ENCODE measurements at places on chromosomes 3 and 15.

DNA sequence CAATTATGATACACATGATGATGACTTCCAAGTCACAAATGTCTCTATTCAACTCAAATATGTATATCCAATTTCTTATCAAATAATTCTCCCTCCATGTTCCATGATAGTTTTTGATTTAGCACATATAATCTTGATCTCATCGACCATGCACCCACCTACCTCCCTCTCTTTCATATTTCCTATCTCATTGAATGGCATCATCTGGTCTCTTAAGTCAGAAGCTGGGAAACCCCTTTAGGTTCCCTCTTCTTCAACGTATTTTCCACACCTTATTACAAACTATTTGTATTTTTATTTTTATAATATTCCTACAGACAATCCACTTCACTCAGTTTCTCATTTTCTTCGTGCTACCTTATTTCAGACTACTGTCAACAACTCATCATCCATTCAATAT lies 56.9 kb upstream of the DPH6 start:
- no peak for DNase-seq

- DNase-seq: no peak
Observed at GRCh38 chr15:101669744-101670143, 17.6 kb upstream of the TM2D3 start.

DNA sequence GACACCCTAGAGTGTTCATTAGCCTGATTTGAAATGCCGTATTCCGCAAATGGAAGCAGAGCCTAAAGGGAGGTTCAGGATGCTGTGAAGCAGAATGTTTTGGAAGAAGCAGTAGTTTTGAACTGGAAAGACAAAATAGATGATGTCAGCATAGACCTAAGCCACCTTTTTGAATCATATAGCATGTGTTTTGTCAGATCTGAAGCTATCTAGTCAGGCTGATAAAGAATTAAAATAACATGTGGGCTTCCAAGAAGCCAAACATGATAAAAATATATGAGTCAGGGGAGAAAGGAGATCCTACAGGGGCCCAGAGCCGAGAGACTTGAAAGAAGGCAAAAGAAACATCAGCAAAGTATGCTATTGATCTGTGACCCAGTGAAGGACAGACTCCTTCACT lies 47.2 kb upstream of the RASA2 start:
- no peak for DNase-seq

- DNase-seq: no peak
Observed at GRCh38 chr3:114076711-114077110, 20.2 kb downstream of the QTRT2 start.

- DNase-seq: no peak
Observed at GRCh38 chr15:52727815-52728214, 48.6 kb upstream of the ATOSA start.

GRCh38 chr3:96977671-96978070 lies 163.3 kb downstream of the EPHA6 start:
- DNase-seq: no peak

- DNase-seq: no peak
Observed at GRCh38 chr3:15528854-15529537, 7.5 kb upstream of the COLQ start.

GRCh38 chr15:63052077-63052841 lies 9.7 kb downstream of the TPM1 start:
- DNase-seq: no peak

DNA sequence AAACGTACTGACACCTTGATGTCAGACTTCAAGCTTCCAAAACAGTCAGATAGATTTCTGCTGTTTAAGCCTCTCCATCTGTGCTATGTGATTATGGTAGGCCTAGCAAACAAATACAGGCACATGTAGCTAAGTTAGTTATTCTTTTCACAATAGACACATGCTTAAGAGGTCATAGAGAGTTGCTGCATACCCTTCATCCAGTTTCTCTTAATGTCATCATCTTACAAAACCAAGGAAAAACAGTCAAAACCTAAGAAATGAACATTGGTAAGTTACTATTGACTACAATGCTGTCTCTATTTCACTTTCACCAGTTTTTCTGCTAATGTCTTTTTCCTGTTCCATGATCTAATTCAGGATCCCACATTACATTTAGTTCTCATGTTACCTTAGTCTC lies 946.8 kb downstream of the TUSC7 start:
- no peak for DNase-seq

All from CD4-positive, alpha-beta T cell treated with Interleukin-4 for 4 hours (primary cell).